Pulmonary artery endothelial cell (primary cell): ENCODE measurements at places on chromosomes 6 and 20.

DNA sequence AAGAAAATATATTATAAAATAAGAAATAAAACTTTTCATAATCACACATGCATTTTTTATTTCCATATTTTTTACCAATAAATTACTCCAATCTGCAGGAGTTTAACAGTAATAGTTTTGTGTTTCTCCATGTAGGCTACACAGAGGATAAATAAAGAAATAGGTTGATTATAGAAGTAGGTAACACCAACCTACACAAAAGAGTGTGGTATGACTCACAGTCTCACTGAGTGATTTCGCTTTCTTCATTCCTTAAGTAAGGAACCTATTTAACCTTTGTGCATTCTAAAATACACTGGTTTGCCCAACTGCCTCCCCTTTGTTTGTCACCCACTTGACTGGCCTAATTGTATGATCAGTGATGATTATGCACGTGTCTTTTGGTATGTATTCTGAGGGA is 244.2 kb upstream of the RIMS1 start:
- no peak for DNase-seq

- DNase-seq = no peak
These were observed 126.5 kb downstream of the AFG1L start for GRCh38 chr6:108421366-108421765.

DNA sequence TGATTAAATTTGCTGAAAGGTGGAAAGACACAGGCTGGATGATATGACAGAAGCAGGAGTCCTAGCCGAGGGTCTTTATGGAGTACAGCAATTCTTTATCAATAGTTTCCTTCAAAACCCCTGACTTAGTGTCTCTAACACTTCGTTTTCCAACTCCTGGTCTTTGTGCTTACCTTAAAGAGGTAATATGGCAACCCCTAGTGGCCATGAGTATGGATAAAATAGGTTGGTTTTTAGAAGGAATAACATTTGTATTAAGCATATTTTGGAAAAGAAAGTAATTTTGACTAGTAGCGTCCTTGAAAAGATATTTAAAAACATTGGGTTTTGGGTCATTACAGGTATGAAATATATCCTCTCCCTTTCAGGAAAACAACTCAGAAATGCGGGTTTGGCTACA is 51.9 kb downstream of the VGLL2 start:
- DNase-seq = no peak

GRCh38 chr6:107730106-107730505 is 94.0 kb downstream of the SCML4 start:
- no peak for DNase-seq
